Fibroblast of the aortic adventitia (primary cell): ENCODE measurements at places on chromosomes 12 and 14. TPM values are rescaled to one million over a fixed set of nuclear protein-coding genes. Genes with fewer than 3 reads are reported as not detected.

- DNase-seq, result peak; percentile 42
Observed at GRCh38 chr14:76977793-76978720, 50.5 kb downstream of the IRF2BPL start.

Gene CHFR
- total RNA-seq, result 24.3 and 41.9 TPM in 2 replicates

Gene MYRFL
- total RNA-seq, result not detected in 2 replicates

DNA sequence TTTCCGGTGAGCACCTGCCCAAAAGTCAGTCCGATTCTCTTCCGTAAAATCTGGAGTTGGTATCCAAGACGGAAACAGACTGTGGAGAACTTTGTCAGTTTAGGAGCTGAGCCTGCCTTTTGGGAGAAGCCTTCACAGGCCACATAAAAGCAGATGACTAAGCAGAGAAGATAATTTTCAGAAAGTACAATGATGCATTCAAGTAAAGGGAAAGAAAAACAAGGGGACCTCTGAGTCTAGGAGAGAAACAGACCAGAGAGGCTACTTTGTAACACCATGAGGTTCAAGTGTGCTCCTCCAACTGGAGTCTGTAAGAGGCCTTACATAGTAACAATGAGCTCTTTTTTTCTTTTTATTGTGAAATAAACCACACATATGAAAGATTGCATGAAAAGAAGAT lies 21.1 kb downstream of the TMED8 start:
- DNase-seq, result peak; percentile 6

DNA sequence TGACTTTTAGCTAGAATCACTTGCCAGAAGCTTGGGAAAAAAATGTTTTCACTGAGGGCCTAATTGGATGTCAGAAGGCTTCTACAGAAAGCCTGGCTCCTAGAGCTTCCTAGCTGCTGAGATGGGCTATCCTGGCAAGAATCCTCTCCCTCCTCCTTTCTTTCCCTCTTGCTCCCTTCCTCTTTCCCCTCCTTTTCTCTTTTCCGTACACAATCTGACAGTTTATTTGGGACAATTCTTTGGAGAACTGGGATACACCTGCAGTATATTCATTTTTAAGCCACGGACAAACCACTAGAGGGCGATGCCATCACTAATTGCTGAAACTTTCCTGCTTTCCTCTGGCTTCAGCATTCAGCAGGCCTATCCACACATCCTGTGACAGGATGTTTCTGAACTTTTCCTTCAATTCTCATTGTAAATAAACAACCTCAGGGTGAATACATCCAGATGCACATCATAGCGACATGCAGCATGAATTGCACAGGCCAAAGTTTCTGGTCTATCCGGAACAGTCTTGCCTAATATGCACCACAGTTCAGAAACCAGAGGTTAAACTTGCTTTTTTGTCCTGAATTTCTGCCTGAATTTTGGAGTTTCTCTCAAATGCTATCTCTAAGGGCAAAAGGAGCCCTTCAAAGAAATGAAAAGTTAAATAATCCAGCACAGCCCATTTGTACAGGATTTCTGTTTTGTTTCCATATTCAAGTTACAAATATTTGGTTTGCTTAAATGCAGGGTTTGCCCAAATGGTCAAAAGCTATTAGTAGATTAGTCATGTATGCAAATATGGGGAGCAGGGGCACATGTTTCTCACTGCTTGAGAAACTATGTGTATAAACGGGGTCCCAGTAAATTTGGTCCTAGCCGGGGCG lies 142.8 kb downstream of the PAWR start:
- DNase-seq, result peak; percentile 81

GRCh38 chr12:82880442-82880901 lies 193.8 kb downstream of the TMTC2 start:
- DNase-seq, result peak; percentile 35

Gene MED6
- total RNA-seq, result 19.7 and 39.6 TPM in 2 replicates

DNA sequence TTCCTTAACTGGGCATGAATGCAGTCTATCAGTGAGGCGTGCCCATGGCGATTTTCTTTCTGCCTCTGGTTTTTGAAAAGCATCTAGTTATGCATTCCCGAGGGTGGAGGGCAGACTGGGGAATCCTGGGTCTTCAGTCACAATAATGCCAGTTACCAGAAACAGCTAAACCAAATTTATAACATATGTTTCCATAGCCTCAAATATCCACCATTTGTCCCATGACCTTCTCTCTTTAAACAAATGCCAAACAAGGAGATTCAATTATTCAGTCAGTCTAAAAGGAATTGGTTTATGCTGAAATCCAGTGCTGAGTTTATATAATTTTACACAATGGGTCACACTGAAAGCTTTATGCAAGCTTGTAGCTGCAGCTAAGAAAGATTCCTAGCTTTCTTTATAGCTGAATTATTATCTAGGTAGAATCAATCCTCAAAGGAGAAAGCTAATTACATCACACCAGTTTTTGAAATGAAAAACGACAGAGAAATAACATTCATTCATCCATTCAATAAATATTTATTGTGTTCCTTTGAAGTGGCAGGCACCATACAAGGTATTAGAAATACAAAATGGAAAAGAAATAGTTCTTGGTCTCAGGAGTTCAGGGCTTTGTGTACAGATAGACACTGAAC lies 131.3 kb upstream of the RAP1B start:
- peak; percentile 58 for DNase-seq

DNA sequence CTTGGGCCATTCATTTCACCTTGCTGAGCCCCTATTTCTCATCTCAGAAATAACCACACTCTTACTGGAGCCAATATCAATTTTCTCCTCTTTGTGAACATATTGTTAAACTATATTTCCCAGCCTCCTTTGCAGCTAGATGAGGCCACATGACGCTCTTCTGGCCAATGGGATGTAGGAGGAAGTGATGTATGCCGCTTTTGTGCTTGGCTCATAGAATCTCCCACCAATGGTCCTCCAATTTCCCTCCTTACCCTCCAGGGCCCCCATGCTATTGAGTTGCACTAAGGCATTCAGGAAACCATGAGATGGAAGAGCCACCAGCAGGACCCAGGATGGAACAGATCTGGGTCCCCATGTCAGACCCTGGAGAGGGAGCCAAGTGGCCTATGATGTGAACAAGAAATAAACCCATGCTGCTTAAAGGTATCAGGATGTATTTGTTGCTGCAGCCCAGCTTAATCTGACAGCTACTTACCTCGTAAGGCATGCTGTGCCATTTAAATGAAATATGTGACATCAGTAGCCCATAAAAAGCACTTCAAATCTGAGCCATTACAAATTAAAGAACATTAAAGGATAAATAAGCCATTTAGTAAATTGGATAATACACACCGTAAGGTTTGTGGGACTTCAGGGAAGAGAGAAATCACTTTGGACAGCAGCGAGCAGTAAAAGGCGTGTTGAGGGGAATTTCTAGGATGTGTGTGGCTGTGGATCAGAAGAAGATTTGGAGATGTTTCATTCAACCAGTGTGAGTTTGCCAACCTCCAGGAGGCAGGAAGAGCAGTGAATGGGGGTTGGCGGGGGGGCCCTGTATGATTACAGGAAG lies 24.4 kb upstream of the BDKRB2 start:
- no peak for DNase-seq

Gene RFLNA
- total RNA-seq, result 0.45 and 1.1 TPM in 2 replicates

- no peak for DNase-seq
Observed at GRCh38 chr14:23364164-23365035, 572 bp downstream of the EFS start.

- no peak for DNase-seq
Observed at GRCh38 chr12:56143870-56144269, 8.5 kb upstream of the MYL6B start.
